ENCODE measurements at places on chromosomes 5 and 9.

- no peak for DNase-seq
Observed at GRCh38 chr5:96967400-96967799, 31.5 kb downstream of the LNPEP start.

DNA sequence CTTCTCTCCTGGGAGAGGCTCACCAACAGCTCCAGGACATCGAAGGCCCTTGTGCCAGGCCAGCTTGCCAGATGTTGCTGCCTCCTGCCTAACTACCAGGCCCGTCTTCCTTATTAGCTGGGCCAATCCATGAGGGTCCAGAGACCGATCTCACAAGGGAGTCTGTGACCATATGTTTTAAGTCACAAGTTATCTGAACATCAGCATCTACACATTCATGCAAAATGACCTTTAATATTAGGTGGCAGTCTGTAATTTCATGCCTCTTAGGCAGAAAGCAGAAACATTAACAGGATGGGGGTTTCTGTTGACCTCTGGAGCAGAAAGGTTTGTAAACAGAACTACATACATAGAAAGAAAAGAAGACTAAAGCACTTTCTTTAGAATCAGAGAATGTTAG lies 75.1 kb upstream of the SLC25A51 start:
- DNase-seq = no peak

DNA sequence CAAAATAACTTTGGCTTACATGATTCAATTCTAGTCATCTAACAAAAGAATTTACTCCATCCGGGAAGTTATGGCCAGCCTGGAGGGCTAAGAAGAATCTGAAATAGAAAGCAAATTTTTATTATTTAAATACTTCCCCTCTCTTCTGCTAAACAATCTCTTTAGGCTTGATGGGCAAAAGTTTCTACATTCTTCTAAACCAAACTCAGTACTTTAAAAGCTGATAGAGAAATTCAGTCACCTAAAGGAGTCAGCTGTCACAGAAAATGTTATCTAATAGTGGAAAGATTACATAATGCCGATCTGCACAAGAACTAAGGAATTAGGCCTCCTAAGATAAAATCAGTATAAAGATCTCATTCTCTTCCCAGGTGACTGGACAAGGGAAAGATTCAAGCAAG lies 32.4 kb downstream of the GNAQ start:
- DNase-seq = no peak

DNA sequence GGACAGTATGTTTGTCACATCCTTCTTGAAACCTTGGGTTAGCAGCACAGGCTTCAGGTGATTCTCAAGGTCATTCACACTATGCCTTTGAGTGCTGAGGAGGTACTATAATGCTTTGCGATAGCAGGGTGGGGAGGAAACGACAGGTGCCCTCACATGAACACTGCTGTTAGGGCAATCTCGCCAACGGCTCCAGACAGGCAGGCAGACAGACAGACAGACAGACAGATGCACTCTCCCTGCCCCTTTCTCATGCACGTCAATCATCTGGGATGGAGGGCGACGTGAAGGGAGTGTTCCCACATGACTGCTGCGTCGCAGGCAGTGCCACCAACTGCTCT lies 82.9 kb downstream of the RAPGEF1 start:
- DNase-seq = no peak

GRCh38 chr5:1552521-1553255 lies 28.9 kb upstream of the LPCAT1 start:
- peak; percentile 54 for DNase-seq

DNA sequence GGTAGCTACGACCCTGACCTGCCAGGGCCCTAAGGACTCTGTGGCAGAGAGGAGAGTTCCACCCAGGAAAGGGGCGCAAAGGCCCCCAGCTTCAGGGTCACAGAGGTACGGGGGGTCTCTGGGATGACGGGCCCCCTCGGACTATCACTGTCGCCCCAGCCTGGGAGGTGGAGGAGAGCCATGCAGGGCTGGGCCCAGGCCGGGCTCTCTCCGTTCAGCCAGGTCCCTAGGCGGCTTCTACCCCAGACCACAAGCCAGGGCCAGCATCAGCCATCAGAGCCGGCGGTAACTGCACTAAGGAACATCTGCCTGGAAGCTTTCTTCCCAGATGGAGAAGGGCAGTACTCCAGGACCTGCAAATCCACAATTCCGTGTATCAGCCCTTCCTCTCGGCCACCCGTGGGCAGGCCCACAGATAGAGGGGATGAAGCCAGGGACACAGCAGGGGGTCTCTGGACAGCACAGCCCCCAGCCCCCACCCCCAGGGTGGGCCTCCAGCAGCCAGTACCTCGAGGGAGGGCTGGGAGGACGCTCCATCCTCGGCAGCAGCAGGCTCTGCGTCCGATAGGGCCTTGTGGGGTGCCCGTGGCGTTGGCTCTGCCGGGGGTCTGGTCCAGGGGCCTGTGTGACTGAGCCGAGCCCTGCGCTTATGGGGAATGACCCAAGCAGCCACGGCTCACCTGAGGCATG lies 38.4 kb downstream of the NACC2 start:
- no peak for DNase-seq

DNA sequence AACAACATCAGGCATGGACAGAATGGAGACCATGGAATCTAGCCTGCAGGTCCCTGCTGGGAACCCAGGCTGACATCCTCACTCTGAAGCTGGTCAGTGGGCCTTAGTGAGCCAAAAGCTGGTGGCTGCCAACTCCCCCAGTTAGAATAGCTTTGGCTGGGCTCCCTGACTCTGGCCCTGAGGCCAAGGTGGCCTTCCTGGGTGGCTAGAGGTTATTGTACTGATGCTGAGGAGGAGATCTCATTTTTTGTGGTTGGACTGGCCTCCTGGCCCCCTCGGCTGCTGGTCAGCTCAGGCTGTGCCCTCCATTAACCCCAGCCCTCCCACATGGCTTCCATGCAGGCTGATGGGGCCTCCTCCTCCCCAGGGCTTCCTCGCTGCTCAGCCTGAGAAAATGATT lies 101.2 kb upstream of the PANK3 start:
- no peak for DNase-seq

- DNase-seq = no peak
Observed at GRCh38 chr9:26813247-26813646, 79.4 kb downstream of the CAAP1 start.

- no peak for DNase-seq
Observed at GRCh38 chr5:168109441-168109840, 182.0 kb upstream of the WWC1 start.

GRCh38 chr5:96896806-96897205 lies 20.5 kb downstream of the ERAP2 start:
- DNase-seq = no peak

DNA sequence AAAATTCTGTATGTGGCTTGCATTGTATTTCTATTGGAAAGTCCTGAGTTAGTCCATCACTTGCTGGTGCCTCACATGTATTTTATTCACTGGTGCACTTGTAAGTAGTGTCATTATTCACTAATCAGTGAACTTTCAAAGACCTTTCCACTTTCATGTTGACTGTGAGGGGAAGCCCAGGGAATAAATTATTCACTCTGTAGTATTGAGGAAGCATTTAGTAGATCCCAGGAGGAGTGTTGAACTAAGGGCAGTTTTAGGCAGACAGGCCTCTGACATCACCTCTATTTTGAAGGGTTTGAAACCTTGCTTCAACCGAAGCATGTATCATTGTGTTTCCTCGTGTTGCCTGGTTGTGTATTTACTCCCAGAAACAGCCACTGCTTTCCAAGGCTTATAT lies 705.4 kb upstream of the RIOK2 start:
- no peak for DNase-seq

Measured in DMS79 (cell line).